Activated CD4-positive, alpha-beta T cell treated with anti-CD3 and anti-CD28 coated beads, Interleukin-2, amount 10 ng/mL, durations not matched to agents 7 days and 5 days (primary cell): ENCODE measurements at places on chromosomes 2 and 18. TPM values are rescaled to one million over a fixed set of nuclear protein-coding genes. Genes with fewer than 3 reads are reported as not detected.

Gene MAPK4
- total RNA-seq = not detected

Gene C1QL2
- not detected for total RNA-seq

Gene ALPI
- not detected for total RNA-seq

- H3K27me3 ChIP-seq = no peaks in the 10 kb centered on the region
- no peak overlapping the region for H3K27ac ChIP-seq
- DNase-seq = no peak
- H3K4me3 ChIP-seq = no peak overlapping the region
Observed at GRCh38 chr2:108906403-108907077, 82.5 kb downstream of the EDAR start.

DNA sequence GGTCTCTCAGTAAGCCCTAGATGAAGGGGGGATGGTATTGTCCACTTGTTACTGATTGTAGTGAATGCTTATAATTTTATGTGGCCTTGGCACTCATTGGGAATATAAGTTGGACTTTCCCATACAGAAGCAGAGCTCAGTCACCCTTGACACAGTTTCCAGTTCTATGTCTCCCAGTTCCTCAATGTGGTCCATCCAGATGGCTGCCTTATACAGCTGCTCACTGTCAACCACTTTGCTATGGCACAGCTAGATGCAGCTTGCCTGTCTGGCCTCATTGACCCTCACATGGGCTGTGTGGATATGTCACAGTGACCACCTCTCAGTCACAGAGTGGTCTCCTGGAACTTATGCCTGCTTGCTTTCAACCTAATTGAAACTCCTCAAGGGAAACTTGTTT is 21.7 kb downstream of the SLC39A6 start:
- no peak overlapping the region for H3K4me3 ChIP-seq
- H3K4me1 ChIP-seq = peaks cover 2% of the 10 kb centered on the region
- no peak for DNase-seq
- no peak overlapping the region for H3K27ac ChIP-seq

- no peak for DNase-seq
- H3K27ac ChIP-seq = no peak overlapping the region
- peaks cover 45% of the 10 kb centered on the region for H3K4me1 ChIP-seq
- H3K27me3 ChIP-seq = no peaks in the 10 kb centered on the region
- H3K36me3 ChIP-seq = peaks cover 11% of the 10 kb centered on the region
- no peak overlapping the region for H3K4me3 ChIP-seq
Observed at GRCh38 chr2:227506456-227506855, 34.5 kb downstream of the AGFG1 start.

GRCh38 chr18:6270771-6271216 is 143.9 kb downstream of the L3MBTL4 start:
- H3K27me3 ChIP-seq = peaks cover 4% of the 10 kb centered on the region
- H3K4me1 ChIP-seq = peaks cover 11% of the 10 kb centered on the region
- DNase-seq = no peak
- no peaks in the 10 kb centered on the region for H3K36me3 ChIP-seq
- no peak overlapping the region for H3K4me3 ChIP-seq

- no peak overlapping the region for H3K27ac ChIP-seq
- H3K4me3 ChIP-seq = no peak overlapping the region
- no peaks in the 10 kb centered on the region for H3K36me3 ChIP-seq
- H3K4me1 ChIP-seq = no peaks in the 10 kb centered on the region
- DNase-seq = no peak
Observed at GRCh38 chr2:211823886-211824479, 714.6 kb downstream of the ERBB4 start.

GRCh38 chr2:73292316-73292905 is 937 bp downstream of the EGR4 start:
- DNase-seq = no peak
- peaks cover 16% of the 10 kb centered on the region for H3K4me1 ChIP-seq
- peaks cover 87% of the 10 kb centered on the region for H3K27me3 ChIP-seq
- no peak overlapping the region for H3K27ac ChIP-seq
